ENCODE measurements at places on chromosomes 12 and 14. TPM values are rescaled to one million over a fixed set of nuclear protein-coding genes. Genes with fewer than 3 reads are reported as not detected.

DNA sequence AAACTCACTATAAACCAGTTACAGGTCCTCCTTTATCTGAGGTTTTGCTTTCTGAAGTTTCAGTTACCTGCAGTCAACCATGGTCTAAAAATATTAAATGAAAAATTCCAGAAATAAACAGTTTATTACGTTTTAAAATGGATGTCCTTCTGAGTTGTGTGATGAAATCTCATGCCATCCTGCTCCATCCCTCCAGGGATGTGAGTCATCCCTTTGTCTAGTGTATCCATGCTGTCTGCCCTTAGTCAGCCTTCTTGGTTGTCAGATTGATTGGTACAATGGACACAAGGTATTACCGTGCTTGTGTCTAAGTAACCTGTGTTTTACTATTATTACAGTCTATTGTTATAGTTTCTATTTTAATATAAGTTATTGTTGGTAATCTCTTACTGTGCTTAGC is 328.3 kb downstream of the APAF1 start:
- no peaks in the 10 kb centered on the region for H3K36me3 ChIP-seq
- no peaks in the 10 kb centered on the region for H3K27me3 ChIP-seq
- H3K27ac ChIP-seq = no peak overlapping the region

GRCh38 chr12:111664961-111665865 is 20.5 kb downstream of the BRAP start:
- H3K27me3 ChIP-seq = no peaks in the 10 kb centered on the region
- peaks cover 69% of the 10 kb centered on the region for H3K36me3 ChIP-seq
- H3K27ac ChIP-seq = no peak overlapping the region
- H3K4me3 ChIP-seq = no peak overlapping the region
- no peaks in the 10 kb centered on the region for H3K4me1 ChIP-seq
- DNase-seq = no peak

- H3K36me3 ChIP-seq = no peaks in the 10 kb centered on the region
- no peaks in the 10 kb centered on the region for H3K4me1 ChIP-seq
- H3K27ac ChIP-seq = no peak overlapping the region
- DNase-seq = no peak
- H3K4me3 ChIP-seq = no peak overlapping the region
These were observed 64.5 kb downstream of the AMN start for GRCh38 chr14:102986810-102987579.

DNA sequence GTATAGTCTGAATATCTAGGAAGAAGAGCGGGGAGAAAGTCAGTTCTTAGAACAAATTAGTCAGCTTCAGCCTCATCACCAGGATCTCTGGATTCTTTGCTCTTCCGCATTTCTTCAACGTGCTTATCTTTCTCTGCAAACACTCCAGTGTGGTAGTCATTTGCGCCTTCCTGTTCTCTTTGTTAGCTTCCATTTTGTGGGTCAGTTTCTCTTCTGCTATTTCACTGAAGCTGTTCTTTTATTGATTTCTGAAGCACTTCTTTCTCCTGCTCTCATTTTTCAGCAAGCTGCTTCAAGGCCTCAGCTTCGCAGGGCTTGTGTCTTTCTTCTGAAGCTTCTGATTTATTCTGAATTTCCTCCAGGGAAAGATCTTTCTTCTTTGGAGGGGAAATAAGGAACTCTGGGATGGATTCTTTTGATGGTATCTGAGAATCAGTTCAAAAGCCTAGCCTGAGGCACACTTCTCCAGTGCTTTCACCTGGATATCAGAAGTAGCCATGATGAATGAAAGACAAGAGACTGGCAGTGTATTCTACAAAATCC is 13.5 kb downstream of the AMN1 start:
- DNase-seq = no peak
- H3K27ac ChIP-seq = no peak overlapping the region
- H3K27me3 ChIP-seq = no peaks in the 10 kb centered on the region

- no peak for DNase-seq
- no peaks in the 10 kb centered on the region for H3K27me3 ChIP-seq
- no peaks in the 10 kb centered on the region for H3K36me3 ChIP-seq
- H3K27ac ChIP-seq = no peak overlapping the region
- H3K4me1 ChIP-seq = no peaks in the 10 kb centered on the region
These were observed 19.0 kb downstream of the ADAM20 start for GRCh38 chr14:70515811-70516210.

DNA sequence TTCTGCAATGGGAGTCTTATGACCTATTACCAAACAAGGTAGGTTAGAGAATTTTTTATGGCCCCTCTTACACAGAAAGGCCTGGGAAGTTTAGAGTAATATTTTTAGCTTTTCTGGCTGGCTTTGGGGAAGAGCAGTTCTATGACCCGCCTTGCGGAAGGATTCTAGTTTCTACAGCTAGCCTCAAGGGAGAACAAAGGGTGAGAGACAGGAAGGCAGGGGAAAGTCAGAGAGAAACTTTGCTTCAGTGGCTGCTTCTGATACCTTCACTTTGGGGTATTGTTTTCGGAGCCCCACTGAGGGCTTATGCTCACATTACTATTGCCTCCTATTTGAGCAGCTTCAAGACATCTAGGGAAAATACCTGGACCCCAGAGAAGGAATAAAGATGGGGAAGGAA is 80.7 kb upstream of the NUDT4 start:
- H3K27ac ChIP-seq = no peak overlapping the region
- no peak overlapping the region for H3K4me3 ChIP-seq
- no peaks in the 10 kb centered on the region for H3K4me1 ChIP-seq
- H3K27me3 ChIP-seq = no peaks in the 10 kb centered on the region
- H3K36me3 ChIP-seq = no peaks in the 10 kb centered on the region

ANO4 gene
- not detected for total RNA-seq

ACAD10 gene
- 17.4 TPM for total RNA-seq

ART4 gene
- total RNA-seq = not detected

ACOT4 gene
- 1.0 TPM for total RNA-seq

Data from CD4-positive, alpha-beta T cell (primary cell).